Muscle of arm (tissue), 14 donors: ENCODE measurements at places on chromosomes 5 and 9.

- no peak for DNase-seq
These were observed 5.1 kb downstream of the CAMK4 start for GRCh38 chr5:111229221-111229835.

DNA sequence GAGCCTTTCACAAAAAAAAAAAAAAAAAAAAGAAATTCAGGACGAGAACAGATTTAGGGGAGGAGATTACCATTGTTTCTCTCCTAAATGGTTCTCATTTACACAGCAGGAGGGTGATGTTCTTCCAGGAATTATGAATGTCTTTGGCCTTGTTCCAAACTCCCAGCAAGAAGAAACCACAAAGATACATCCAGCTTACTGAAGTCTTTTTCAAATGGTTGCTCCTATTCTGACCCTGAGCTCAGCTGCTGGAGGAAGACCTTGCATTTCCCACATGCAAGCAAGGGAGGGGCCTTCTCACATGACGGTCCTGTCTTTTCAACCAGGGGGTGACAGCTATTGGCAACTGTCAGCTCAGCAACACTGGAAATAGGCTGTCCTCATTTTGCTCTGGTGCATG, 203.0 kb upstream of the VLDLR start:
- DNase-seq = peak; percentile 67

DNA sequence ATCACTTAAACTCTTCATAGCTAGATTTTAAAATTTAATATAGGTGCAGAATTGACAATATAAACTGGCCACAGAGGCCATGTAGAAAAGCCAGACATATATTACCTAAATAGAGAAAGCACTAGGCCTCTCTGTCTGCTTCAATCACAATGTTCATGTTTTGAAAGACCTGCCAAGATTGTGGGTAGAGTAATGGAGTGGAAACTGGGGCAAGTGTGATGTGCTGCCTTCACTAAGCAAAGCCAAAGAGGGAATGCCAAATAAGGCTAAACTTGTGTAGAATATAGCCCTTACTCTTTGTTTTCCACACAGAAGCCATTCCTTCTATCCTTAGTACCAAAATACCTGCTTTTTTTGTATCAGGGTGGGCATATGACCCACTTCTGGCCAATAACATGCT, 15.1 kb upstream of the ISOC1 start:
- no peak for DNase-seq

- no peak for DNase-seq
These were observed 155.7 kb upstream of the SH3GL2 start for GRCh38 chr9:17422994-17423680.

- DNase-seq = no peak
These were observed 564.6 kb upstream of the KLF4 start for GRCh38 chr9:108054131-108054630.

GRCh38 chr5:129395247-129395646, 64.9 kb upstream of the ADAMTS19 start:
- no peak for DNase-seq
